ENCODE measurements at places on chromosomes 13 and 19.

- H3K27ac ChIP-seq = no peak overlapping the region
- H3K27me3 ChIP-seq = no peaks in the 10 kb centered on the region
Measured at GRCh38 chr13:75493156-75493555, 11.2 kb upstream of the TBC1D4 start.

DNA sequence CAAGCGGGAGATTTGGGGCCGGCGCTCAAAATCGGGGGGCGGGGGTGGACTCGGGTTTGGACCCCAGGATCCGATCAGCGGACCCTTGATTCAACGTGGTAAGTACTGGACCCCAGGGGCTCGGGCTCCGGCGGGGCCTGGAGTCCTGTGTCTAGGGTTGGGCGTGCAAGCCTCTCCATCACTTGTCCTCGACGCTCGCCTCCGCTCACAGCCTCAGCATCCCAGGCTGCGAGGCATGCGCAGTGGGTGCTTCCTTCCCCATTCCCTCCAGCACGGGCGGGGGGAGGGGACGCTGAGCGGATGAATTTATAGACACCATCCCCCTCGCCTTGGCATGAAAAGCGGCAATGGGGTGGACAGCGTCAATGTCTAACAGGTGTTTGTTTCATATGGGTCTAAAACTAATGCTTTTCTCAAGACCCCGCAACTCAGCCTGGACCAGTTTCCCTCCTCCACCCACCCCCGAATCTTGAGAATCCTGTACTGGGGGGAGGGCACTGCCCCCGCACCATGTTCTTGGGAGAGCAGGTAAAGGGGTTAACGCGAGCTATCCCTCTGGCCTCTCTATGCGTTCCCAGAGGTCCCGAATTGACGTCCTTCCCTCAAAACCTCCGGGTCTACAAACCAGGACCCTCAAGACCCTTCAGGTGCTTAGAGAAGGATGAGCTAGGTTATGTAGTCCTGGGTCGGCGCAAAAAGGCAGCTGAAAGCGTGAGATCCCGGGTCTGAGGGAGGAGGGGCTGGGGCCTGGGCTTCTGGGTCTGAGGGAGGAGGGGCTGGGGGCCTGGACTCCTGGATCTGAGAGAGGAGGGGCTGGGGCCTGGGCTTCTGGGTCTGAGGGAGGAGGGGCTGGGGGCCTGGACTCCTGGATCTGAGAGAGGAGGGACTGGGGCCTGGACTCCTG, 579 bp downstream of the CPT1C start:
- no peaks in the 10 kb centered on the region for H3K27me3 ChIP-seq
- DNase-seq = peak; percentile 73
- peak overlapping the region; percentile 69 for H3K4me3 ChIP-seq
- H3K27ac ChIP-seq = no peak overlapping the region
- peaks cover 3% of the 10 kb centered on the region for H3K36me3 ChIP-seq
- peaks cover 5% of the 10 kb centered on the region for H3K4me1 ChIP-seq

GRCh38 chr13:73259061-73260017, 200.5 kb downstream of the KLF5 start:
- no peak overlapping the region for H3K4me3 ChIP-seq
- no peaks in the 10 kb centered on the region for H3K27me3 ChIP-seq
- H3K36me3 ChIP-seq = no peaks in the 10 kb centered on the region
- no peaks in the 10 kb centered on the region for H3K4me1 ChIP-seq
- DNase-seq = peak; percentile 59

GRCh38 chr13:75151081-75151643, 330.8 kb downstream of the TBC1D4 start:
- no peaks in the 10 kb centered on the region for H3K27me3 ChIP-seq
- H3K4me1 ChIP-seq = no peaks in the 10 kb centered on the region
- no peak overlapping the region for H3K27ac ChIP-seq
- H3K4me3 ChIP-seq = no peak overlapping the region
- DNase-seq = peak; percentile 79
- no peaks in the 10 kb centered on the region for H3K36me3 ChIP-seq

DNA sequence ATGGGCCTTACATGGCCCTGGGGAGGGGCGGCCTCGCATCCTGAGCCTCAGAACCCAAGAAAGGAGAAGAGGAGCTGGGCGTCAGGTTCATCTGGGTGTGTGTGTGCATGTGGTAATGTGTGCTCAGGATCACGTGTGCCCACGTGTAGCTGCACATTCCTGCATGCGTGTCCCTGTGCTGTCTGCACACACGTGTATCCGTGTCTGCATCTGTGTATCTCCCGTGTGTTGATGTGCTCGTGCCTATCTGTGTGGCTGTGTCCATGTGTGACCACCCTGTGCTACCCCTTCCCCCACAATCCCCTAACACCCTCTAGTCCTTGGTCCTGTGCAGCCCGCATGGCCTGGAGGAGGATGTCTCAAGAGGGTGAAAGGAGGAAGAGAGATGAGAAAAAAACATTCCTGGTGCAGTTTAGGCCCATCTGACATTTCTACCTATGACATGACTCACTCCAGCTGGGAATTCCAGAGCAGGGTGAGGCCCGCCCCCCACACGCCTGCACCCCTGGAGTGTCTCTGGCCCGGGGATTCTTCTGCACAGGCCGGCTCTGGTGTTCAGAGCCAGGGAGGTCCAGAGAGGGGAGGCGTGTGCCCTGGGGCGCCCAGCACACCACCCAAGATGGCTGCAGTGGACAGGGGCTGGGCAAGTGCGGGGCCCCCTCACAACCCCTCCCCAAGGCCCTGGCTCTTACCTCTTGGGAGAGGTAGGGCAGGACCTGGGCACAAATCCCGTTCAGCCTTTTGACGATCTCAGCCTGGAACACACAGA, 7.1 kb downstream of the TLE5 start:
- no peak overlapping the region for H3K27ac ChIP-seq
- H3K27me3 ChIP-seq = no peaks in the 10 kb centered on the region
- peaks cover 25% of the 10 kb centered on the region for H3K36me3 ChIP-seq
- H3K4me1 ChIP-seq = peaks cover 8% of the 10 kb centered on the region
- no peak overlapping the region for H3K4me3 ChIP-seq

Measured in fibroblast of lung (primary cell).